Stimulated activated CD4-positive, alpha-beta T cell treated with anti-CD3 and anti-CD28 coated beads, Interleukin-1b, Interleukin-23, amount 100 ng/mL, for 1 hour (primary cell): ENCODE measurements at places on chromosomes 3 and 15.

DNA sequence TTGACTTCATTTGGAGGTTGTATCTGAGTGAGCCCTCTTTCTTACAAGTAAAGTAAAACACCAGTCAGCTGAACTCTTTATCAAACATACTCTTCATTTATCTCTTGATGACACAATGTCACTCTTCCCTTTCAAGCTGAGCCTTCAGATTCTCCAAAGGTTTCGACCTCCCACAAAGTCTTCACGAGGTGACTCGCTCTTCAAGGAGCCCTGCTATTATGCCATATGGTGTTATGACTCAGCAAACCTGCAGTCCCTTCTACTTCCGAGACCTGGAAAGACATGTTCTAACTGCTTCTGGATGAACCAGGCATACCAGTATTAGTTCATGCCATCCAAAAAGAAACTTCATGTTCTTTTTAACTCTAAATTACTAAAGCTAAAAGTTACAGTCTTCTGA lies 23.1 kb downstream of the AADAC start:
- no peak for DNase-seq

DNA sequence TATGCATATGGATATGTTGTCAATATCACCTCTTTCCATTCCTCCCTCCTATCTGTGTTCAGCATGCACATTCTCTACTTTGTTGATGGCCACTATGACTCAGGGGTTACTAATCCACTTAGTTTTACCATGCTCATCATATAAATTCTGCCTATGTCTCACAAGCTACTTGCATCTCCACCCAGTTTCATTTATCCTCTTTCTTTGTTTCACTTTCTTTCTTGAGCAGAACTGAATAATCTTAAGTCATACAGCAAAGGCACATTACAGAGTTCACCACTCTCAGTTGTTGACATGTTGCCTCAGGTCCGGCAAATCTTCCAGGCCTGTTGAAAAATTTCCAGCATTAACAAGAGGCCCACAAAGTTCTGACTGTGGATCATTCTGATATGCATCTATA lies 71.5 kb downstream of the SSR3 start:
- no peak for DNase-seq

DNA sequence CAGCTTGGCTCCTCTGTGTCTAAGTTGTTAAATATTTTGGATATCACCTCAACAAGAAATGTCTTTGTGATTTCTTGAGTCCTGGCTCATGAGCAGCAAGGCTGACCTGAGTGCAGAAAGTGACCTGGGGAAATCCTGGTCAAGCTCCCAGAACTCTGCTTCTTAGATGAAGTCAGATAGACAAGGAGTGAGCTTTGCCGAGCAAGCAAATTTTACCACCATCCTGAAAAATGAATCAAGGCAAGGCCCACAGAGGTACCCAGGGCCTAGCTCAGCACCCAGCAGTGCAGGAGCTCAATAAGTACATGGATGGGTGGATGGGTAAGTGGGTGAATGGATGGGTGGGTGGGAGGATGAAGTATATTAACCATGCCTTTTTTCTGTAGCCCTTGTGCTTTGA lies 291.8 kb downstream of the UACA start:
- DNase-seq = no peak

- no peak for DNase-seq
These were observed 6.7 kb downstream of the PLIN1 start for GRCh38 chr15:89672221-89673164.

- no peak for DNase-seq
These were observed 303.4 kb downstream of the ZNF621 start for GRCh38 chr3:40827942-40828688.

- no peak for DNase-seq
These were observed 336.1 kb downstream of the FOXP1 start for GRCh38 chr3:71247221-71247957.

DNA sequence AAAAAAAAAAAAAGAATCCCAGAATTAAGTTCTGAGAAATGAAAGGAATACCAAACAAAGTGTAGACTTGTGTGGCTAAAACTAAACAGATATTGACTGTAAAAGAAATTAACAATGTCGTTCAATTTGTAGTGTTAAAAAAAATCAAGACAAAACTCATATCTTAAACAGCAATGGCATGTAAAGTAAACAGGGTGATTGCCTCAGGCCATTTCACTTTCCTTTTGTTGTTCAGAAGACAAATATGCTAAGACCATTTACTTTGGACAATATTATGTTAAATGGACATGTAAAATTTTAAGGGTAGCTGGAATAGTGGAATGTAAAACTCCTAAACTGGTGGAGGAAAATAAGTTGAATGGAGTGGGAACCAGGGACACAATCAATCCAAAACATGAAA lies 139.1 kb downstream of the RTP4 start:
- DNase-seq = no peak

- DNase-seq = no peak
These were observed 12.6 kb upstream of the SHISA5 start for GRCh38 chr3:48516571-48516970.

DNA sequence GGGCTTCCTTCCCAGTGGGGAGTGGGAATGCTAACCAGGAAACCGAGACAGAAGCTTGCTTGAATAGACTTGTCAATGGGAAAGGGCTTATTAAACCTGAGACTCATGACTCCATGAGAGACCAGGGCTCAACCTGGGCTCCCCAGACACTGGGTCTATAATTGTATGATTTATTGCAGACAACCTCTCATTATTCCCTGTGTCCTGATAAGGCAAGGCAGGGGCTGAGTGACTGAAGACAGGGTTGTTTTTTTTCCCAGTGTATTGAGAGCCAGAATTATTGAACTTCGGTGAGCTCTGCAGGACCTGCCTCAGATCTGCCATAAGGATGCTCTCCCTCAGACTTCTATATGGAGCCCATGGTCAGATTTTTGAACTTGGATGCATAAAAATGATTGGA lies 79.5 kb upstream of the KLHL25 start:
- no peak for DNase-seq

DNA sequence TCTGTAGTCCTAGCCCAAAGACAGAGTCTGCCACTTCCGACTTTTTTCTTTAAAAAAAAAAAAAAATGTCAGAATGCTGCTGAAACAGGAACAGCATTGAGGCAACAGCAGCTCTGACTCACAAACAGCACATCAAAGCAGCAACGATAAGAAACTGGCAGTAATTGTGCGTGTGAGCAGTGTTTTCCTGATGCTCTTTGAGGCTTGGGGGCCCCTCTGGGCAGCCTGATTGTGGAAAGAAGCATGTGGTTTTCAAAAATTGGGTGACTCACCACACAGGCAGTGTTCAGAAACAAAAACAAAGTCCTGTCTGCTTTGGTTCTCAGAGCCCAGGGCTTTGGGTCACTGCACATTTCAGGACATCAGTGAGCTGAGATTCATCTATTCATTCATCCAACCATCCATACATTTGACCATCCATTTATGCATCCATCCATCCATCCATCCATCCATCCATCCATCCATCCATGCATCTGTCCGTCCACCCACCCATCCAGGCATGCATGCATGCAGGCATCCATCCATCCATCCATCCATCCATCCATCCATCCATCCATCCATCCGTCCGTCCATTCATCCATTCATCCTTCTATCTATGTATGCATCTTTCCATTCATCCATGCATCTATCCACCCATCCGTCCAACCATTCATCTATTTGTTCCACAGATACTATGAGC lies 308.4 kb downstream of the RPLP1 start:
- peak; percentile 71 for DNase-seq

DNA sequence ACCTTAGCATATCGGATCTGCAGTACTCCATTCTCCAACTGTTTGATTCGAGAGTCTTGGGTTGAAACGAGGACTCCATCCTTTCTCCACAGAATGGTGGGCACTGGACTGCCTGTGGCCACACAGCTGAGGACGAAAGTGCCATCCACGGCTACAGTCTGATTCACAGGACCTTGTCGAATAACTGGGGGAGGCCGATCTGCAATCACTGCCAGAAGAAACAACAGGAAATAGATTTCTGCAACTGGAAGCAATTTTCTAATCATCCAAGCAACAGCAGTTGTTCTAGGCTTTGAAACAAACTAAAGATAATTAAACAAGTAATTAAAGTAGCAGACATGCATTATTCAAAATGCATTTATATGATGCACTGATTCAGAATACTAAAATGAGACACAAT lies 1097.7 kb downstream of the ROBO1 start:
- no peak for DNase-seq

DNA sequence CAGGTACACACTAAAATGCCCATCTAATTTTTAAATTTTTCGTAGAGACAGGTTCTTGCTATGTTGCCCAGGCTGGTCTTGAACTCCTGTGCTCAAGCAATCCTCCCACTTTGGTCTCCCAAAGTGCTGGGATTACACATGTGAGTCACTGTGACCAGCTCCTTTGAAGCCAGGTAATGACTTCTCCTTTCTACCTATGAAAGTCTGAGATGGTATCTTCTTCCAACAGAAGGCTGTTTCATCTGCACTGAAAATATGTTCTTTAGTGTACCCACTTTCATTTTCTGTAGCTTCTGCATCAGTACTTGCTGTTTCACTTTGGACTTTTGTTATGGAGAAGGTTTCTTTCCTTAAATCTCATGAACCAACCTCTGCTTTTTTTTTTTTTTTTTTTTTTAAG lies 8.8 kb downstream of the OIP5 start:
- DNase-seq = no peak
